Stimulated activated CD4-positive, alpha-beta T cell treated with anti-CD3 and anti-CD28 coated beads, Interleukin-1b, Interleukin-23, amount 100 ng/mL, for 1 hour (primary cell): ENCODE measurements at places on chromosomes 3 and 15.

- no peak for DNase-seq
These were observed 48.9 kb downstream of the CACNA2D2 start for GRCh38 chr3:50454481-50455070.

DNA sequence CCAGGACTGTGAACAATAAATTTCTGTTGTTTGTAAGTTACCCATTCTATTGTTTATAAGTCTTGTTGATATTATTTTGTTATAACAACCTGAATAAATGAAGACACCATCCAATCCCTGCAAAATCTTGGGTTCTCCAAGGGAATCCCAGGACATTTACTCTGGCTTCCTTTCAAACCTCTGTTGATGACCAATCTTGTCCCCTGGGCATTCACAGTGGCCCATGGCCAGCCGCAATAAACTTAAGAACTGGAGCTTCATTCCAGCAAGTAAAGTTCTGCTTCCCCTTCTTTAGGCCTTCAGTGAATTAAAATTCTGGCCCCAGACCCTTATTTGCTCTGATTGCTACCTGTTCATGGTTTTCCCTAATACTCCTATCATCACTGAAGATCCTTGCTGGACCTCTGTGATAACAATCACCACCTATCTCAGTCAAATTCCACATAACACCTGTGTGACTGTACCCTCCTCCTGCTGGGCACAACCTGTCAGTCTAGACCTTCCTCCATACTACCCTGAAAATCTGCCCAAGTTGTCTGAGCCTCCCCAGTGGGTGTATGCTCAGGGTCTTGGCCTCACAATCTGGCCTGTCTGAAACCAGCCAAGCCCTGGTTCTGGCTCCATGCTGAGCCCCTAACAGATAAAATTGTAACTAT lies 153.1 kb downstream of the SEMA6D start:
- DNase-seq, result no peak

GRCh38 chr15:44710236-44711095 lies 657 bp downstream of the PATL2 start:
- DNase-seq, result no peak

DNA sequence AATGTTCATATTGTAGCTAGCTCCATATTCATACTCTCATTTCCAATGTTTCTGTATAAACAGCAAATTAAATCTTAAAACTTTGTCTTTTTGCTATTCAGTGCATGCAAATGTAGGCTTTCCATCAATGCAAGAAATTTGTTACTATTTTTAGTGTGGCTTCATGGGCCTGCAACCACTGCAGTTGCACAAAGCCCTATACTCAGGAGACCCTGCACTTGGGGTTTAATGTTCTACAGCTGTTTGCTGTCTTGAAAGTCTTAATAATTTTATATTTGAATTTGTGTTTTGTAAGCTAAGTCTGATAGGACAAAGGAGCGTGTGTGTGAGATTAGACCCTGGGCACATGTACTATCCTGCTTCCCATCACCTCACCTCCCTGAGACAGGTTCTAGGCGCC lies 9.6 kb downstream of the PYDC2 start:
- DNase-seq, result no peak

DNA sequence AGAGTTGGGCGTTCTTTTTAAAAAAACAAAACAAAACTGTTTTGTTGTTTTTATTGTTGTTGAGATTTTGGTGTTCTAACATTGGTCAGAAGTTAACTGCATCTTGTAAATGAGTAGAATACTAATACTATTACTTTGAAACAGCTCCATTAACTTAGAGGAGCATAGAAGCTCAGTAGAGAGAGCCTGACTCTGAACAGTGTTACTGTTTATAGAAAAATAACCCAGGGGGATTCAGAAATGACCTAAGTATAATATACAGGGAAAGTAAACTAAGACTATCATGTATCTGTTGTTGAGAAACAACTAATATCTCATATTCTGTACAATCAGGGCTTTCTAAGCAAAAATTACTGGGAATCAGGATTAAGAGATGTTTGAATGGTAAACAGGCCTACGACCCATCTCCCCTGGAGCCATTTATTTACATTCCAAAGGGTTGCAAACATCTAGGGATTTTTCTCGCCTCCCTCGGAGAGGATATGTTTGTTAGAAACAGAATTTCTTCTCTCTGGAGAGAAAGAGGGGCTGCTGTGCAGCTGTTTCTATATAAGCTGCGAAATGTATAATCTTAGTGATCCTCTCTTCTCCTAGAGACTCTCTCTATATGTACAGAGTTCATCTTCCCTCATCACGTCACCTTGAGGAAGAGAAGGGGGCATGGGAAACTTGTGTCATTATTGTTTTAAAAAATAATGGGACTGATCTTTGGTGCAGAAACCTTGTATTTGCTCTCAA lies 827.5 kb upstream of the DPPA4 start:
- no peak for DNase-seq

DNA sequence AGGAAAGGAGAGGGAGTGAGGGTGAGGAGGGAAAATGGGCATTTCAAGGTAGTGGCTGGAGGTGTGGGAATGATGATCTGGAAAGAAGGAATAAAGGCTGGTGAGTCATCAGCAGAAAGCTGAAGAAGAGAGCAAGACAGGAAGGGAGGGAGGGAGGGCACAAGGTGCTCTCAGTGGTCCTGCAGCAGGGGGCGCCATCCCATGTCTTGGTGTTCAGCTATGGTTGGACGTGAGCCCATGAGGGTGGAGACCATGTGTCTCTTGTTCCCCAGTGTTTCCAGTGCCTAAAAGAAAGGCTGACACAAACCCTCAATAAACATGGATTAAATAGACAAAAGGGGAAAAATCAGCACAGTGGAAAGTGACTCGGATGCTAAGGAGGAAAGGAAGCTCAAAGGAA lies 228.5 kb downstream of the NTRK3 start:
- DNase-seq, result no peak

- DNase-seq, result no peak
These were observed 42.1 kb downstream of the CORO2B start for GRCh38 chr15:68620721-68621527.

DNA sequence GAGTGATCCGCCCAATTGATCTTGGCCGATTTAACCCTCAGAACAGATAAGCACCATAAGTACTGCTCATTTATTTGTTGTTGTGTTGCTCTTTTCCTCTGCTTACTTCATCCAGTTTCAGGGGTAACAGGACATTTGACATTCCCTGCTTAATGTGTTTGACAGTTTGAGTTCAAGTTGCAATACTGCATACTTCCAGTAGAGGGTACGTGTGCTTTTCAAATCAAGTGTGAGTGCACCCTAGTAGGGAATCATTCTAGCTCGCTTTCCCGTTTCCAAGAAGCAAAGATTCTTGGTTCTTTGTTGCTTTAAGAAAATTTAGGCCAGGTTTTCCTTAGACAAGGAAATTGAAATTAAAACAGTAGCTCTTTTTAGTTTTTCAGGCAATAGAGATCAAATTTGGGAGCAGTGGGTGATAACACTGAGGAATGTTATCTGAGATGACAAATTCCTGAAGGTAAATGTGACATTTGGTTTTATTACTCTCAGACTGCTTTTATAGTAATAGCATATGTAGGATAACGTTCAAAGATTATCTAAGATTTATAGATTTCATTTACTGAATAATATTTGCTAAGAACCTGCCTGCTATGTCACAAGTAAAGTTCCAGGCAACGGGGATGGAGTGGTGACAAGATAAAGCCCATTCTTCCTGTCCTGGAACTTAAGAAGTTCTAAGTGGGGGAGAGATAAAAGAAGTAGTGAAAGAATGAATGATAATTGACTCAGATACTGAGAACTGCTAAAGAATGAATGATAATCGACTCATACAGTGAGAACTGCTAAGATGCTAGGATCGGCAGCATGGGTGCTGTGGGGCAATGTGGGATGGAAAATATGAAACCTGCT lies 73.3 kb downstream of the SYNPR start:
- no peak for DNase-seq

DNA sequence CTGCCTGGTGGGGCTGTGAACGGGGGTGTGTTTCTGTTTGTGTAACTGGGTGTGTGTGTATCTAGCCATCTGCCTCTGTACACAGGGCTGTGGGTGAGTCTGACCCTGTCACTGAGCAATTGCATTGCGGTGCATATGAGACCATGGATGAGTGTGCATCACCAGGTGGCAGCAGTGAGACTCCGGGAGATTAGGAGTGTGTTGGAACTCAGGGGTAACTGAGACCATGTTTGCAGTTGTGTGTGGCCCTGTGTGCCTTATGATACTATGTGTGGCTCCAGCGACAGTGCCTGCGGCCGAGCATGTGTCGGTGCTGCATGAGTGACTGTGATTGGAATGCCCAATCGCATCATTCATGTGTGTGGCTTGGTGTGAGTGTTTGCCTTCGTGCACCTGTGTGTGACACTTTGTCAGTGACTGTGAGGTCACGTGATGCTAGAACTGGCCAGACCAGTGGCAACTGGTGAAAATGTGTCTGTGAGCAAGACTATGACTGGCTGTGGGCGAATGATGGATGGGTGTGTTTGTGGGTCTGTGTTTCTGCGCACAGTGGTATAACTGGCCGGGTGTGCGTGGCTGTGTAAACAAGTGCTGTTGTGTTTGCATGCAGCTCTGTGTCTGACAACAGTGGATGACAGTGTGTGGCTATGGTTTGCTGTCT lies 14.0 kb downstream of the VILL start:
- no peak for DNase-seq

GRCh38 chr3:151093148-151093547 lies 7.7 kb downstream of the MED12L start:
- DNase-seq, result no peak

DNA sequence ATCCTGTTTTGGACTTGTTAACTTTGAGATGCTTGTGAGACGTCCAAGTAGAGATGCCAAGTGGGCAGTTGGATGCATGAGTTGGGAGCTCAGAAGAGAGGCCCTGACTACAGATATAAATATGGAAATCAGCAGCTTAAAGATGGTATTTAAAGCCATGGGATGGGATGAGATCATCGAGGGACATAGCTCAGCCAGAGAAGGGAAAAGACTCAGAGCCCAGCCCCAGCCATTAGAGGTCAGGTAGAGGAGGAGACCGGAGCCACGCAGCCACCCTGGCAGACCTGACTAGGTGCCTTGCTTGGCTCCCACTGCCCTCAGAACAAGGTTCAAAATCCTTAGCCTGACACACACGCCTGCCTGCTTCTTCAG lies 31.1 kb downstream of the ATP2B2 start:
- DNase-seq, result no peak
